ENCODE measurements at places on chromosomes 13 and 19.
A peak's percentile ranks its signal among the peaks of the same experiment; 100 is the strongest.

DNA sequence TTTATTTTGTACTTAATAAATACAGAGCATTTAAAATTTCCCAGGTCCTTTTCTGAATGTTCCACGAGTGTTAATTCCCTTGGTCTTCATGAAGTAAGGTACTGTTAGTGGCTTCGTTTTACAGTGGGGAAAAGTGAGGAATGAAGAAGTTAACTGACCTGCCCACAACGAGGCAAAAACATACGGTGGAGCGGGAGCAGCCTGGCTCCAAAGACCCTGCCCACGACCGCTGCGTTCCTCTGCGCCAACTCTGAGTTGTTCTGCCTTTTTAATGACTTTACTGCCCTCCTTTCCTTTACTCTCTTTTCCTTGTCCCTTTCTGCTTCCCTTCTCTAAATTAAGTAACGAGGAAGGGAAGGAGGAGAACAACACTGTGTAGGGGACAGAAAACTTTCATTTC lies 392.9 kb downstream of the PCDH9 start:
- no peak for DNase-seq

DNA sequence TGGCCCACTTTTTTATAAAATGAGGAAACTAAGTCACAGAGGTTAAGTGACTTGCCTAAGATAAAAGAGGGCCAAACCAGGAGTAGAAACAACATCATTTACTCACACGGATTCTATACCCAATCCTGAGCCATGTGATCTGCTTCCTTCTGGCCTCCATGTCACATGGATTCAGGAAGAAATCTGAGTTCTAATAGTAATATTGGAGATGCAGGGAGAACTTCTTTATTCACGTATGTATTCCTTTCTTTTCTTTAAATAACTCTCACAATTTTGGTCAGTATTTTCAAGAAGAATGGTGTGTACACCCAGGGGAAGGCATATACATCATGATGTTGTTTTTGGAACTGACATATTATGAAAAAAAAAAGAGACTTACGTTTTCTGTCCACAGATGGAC lies 1.8 kb downstream of the POSTN start:
- no peak for DNase-seq

GRCh38 chr13:43081866-43082265 lies 58.5 kb downstream of the DNAJC15 start:
- no peak for DNase-seq

DNA sequence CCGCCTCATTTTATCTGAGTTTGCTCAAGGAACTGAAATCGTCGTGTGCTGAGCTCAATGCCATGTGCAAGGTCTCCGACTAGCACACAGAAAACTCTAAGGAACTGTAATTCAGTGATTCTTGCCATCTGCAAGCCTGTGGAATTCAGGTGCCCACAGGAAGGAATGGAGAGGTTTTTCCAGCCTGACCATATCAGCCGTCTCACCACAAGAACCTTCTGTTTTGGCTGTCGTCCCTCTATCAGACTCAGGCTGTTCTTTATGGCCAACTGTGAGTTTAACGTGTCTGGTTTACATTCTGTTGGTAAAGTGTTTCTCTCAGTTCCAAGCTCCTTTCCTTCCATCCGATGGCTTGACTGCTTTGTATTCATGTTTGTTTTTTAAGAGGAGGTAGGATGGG lies 293.5 kb downstream of the SPRY2 start:
- no peak for DNase-seq

DNA sequence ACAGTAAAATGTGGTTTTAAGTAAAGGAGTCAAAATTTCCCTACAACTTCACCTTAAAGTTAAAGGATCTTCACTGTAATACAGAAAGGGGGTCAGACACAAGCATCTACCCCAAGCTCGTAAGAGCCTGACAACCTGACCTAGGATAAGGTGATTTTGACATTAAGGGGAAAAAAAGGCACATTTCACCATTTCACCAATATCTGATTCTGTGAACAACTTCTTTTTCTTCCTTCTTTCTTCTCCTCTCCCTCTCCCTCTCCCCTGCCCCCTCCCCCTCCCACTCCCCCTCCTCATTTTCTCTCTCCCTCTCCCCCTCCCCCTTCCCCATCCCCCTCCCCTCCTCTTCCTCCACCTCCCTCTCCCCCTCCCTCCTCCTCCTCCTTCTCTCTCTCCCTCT lies 796.7 kb upstream of the ARGLU1 start:
- no peak for DNase-seq

DNA sequence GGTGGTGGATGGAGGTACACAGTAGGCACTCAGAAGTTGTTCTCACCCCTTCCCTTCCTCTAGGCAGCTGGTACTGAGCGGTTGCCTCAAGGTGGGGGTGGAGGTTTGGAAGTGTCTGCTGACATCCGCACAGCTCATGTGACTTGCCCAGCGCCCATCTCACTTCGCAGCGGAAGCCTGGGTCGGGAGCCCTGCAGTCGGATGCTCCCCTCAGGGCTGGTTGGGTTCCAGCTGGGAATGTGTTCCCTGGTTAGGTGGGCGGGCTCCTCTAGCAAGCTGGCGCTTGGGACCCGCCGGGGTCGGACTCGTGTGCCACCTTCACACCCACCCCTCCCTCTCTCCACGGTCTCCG lies 10.2 kb downstream of the PPP1R37 start:
- peak; percentile 64 for DNase-seq

Data from activated CD4-positive, alpha-beta T cell treated with anti-CD3 and anti-CD28 coated beads, Interleukin-2, amount 10 ng/mL, durations not matched to agents 7 days and 5 days (primary cell).